Transverse colon (tissue), 4 donors: ENCODE measurements at places on chromosomes 7 and 10.
A peak's percentile ranks its signal among the peaks of the same experiment; 100 is the strongest.

DNA sequence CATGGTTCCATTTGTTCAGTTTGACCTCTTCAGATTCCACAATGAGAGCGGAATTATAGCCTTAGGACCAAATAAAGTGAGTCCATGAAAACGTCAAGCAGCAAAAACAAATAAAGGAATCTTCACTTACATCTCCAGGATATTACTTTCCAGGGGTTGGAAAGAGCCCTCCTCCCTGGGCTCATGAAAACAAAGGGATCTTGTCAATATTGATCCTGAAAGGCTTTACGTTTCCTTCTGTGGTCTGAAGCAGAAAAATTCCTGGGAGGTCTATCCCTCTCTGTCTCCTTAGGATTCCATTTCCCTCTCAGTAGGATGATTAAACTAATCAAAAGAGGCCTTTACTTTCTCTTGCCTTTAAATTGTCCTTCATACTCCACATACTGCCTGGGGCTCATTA is 293.5 kb downstream of the GPAM start:
- DNase-seq, result no peak

- DNase-seq, result no peak
These were observed 9.5 kb downstream of the GPR146 start for GRCh38 chr7:1053816-1054370.

GRCh38 chr7:106063024-106063423 is 49.1 kb downstream of the SYPL1 start:
- DNase-seq, result no peak

DNA sequence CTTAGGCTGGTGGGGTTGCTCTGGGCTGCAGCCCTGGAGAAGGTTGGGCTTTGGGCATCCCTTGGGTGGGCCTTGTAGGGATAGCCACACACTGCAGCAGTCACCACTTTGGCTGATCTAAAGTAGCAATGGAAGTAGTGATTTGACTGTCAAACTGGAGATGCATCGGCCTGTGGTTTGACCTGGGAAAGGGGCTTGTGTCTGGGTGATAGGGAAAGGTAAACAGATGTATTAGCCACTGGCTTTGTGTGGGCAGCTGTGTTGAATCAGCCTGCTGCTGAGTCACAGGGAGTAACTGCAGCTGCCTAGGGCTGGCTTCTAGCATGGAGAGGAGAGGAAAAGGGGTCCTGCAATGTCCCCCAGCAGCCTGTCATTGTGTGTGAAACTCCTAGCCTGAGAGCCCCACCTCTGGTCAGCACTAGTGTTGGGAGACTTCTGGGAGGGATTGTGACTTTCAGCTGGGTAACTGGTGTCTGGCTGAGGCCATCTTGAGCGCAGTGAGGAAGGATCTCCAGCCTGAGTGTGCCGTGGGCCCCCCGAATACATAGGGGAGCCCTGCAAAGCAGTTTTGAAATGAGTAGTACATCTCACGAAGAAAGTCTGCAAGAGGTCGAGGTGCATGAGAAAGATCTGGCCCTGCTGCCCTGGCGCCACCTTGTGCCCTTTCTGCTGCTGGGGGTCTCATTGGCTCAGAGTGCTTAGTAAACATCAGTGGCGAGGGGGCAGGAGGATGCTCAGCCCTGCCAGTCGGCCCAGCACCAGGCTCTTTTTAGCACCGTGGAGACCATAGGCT is 117.3 kb downstream of the FANK1 start:
- DNase-seq, result no peak

GRCh38 chr10:593901-594457 is 95.5 kb downstream of the DIP2C start:
- no peak for DNase-seq

- DNase-seq, result no peak
These were observed 90.8 kb downstream of the CREM start for GRCh38 chr10:35217455-35217854.

- DNase-seq, result no peak
These were observed 106.2 kb downstream of the SAMD9 start for GRCh38 chr7:93011351-93012294.

DNA sequence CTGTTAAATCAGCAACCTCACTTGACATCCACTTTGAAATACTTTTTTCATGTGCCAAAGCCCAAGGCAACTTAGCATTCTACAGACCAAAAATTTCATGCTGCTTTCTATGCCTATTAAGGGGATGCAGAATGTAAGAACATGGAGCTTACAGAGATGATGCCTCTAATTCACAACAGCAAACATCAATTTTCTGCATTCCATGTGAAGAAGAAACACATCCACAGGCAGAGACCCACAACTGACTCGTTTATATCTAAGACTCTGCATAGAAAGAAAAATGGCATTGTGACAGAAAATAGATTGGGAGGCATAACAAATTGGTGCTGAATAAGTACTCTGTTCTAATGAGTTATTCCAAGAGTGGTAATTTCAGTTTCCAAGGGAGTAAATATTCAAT is 107.6 kb downstream of the SGMS1 start:
- DNase-seq, result no peak

- DNase-seq, result no peak
These were observed 20.5 kb upstream of the AOC1 start for GRCh38 chr7:150831851-150832250.

DNA sequence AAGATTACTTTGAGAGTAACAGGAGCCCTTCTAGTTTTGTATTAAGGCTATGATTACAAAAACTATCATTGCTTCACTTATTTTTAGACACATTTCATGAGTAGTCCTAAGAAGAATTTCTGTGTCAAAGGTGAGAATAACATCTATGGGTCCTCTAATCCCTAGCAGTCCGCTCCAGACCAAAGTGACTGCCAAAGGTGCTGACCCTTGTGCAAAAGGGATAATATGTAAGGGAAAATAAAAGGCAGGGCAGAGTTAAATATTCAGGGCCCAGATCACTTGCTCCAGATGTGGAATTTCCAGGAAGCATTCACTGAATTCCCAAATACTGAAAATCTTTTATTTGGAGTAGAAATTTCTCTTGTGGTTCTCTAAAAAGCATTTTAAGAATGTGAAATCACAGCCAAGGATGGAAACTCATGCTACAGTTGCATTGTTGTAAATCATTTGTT is 29.3 kb downstream of the RHOBTB1 start:
- peak; percentile 44 for DNase-seq

- DNase-seq, result no peak
These were observed 32.6 kb upstream of the MXI1 start for GRCh38 chr10:110174816-110175215.

DNA sequence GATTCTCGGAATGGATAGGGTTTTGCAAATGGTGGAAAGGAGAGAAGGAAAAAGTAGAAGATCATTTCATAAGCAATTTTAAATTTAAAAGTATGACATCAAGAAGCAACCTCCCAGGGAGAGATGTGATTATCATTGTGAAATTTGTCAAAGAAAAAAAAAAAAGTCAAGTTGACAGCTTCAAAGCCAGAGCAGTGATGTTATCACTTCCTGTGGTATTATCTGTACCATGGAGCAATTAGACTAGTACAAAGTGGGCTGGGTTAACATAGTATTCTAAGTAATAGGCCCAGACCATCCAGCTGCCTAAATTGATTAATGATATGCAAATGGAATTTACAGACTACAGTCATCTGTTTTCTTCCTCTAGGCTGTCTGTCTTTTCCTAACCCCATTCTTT is 84.0 kb upstream of the NPY start:
- no peak for DNase-seq

GRCh38 chr10:97185326-97186058 is at the start of gene SLIT1:
Gene SLIT1, minus strand, starts transcription at chr10:97185959. Its CDS starts 285 bp downstream, at chr10:97185674.
- no peak for DNase-seq

DNA sequence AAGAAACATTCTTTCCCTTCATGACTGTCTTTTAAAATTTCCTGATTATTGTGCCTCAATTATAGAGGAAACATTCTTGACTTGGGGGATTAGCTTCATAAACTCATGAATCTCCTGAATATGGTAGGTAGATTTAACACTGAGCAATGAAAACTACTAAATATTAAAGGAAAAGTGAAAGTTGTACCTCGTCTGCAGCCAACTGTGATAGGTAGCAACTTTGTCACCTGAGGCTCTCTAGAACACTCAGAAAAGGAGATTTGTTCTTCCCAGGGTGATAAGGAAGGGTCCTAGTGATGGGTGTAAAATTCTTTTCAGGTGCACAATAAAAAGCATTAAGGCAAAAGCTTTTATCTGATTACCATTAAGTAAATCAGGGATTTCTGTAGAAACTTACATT is 78.1 kb downstream of the AHR start:
- no peak for DNase-seq

- DNase-seq, result no peak
These were observed 404.6 kb upstream of the KCND2 start for GRCh38 chr7:119868387-119868786.

GRCh38 chr10:78658645-78659597 is 409.8 kb upstream of the ZMIZ1 start:
- DNase-seq, result no peak

DNA sequence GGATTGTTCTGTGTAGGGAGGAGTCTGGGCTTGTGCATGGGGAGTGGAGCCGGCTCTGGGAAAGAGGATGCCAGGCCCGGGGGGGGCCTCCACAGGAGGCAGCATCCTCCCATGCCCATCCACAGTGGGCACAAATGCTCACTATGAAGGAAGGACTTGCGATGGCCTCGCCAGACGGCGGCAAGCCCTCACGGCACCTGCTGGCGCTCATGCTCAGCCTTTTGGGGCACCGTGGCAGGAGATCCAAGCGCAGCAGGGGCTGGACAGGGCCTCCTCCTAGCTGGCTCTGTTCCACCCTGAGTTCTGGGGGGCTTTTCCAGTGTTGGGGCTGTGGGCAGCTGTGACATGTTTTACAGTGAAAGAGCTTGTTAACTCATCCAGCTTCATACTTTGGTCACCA is 15.2 kb downstream of the MDH2 start:
- no peak for DNase-seq

GRCh38 chr10:13383399-13383761 is 35.3 kb upstream of the SEPHS1 start:
- DNase-seq, result peak; percentile 89

GRCh38 chr7:46210467-46210866 is 289.4 kb upstream of the IGFBP3 start:
- DNase-seq, result no peak

DNA sequence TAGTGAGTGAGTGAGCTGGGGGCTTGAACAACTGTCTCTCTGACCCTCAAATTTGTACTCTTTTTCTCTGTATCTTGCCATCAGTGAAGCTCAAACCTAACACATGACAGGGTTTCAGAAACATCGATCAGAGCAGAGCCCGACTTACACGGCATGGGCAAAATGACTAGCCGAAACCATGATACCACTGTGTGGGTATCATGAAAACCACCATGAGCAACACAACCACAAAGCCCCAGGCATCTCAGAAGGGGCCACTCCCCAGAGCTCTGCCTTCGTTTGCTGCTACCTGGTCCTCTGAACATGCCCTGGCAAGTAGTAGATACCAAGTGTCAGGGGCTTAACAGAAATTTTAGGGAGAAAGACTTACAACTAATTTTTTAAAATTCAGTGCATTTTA is 308.5 kb downstream of the WDR11 start:
- no peak for DNase-seq

DNA sequence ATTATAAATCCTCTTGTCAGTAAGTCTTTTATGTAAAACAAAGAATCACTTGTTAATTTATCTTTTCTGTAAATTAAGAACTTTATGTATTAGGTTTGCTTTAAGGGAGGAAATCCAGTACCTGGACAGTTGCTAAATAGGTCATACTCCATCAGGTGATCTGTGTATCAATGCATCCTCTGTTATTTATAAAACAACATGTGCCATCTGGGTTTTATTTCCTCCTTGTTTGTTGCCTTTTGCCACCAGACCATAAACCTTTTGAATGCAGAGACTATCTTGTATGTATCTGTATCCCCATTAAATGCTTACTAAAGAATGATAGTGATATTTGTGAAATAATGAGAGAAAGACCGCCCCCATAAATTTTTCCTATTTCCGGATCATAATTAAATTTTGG is 70.0 kb downstream of the SLC35B4 start:
- DNase-seq, result no peak

DNA sequence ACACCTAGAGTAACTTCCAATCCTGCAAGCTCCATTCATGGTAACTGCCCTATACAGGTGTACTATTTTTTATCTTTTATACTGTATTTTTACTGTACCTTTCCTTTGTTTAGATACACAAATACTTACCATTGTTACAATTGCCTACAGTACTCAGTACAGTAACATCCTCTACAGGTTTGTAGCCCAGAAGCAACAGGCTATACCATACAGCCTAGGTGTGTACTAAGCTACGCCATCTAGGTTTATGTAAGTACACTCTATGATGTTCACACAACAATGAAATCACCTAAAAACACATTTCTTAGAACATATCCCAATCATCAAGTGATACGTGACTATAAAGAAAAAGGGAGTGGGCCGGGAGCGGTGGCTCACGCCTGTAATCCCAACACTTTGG is 53.1 kb upstream of the SLIT1 start:
- DNase-seq, result no peak

DNA sequence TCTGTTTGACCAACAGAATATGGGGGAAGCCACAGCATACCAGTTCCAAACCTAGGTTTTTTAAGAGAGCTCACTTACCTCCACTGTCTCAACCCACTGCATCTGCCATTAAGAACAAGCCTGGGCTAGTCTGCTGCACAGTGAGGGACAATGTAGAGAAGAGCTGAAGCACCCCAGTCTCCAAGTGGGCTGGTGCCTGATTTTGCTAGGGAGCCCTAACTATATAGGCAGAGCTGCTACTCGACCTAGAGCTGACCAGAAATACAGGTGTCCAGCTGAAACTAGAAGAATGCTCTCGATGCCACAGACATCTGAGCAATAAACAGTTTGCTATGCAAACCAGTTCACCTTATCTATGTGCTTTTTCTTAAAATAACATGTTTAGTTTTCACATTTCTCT is 106.9 kb upstream of the BET1 start:
- no peak for DNase-seq

DNA sequence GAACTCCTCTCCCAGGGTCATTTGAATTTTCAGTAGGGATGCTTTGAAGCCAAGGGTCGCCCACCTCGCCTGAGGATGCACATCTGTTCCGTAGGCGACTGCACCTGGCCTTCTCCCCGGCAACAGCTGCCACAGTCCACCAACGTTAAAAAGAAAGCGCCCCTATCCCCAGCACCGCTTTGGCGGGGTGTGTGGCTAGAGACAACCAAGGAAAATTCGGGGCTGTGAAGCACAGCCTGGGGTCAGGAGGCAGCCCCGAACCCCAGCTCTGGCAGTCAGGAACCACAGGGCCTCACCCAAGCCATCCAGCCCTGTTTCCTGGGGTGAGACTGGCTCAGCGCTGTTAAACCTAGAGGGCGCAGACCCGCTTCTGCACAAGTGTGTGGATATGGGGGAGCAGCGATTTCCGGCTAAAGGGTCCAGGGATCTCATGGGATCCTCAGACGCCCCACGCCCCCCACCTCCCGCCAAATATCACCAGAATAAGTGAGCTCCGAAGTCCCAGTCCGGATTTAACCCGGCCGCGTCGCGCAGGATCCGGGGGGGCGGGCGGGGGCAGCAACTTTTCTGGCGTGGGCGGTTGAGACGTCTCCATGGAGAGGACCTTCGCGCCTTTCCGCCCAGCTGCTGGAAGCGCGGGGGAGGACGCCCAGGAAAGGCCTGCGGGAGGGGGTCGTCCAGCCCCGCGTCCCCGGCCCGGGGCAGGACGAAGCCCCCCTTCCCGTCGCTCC is 822 bp downstream of the ZC3HAV1L start:
- DNase-seq, result peak; percentile 34

GRCh38 chr7:111290982-111291381 is 200.1 kb downstream of the LRRN3 start:
- no peak for DNase-seq
